ENCODE measurements at places on chromosomes 3 and 15.

DNA sequence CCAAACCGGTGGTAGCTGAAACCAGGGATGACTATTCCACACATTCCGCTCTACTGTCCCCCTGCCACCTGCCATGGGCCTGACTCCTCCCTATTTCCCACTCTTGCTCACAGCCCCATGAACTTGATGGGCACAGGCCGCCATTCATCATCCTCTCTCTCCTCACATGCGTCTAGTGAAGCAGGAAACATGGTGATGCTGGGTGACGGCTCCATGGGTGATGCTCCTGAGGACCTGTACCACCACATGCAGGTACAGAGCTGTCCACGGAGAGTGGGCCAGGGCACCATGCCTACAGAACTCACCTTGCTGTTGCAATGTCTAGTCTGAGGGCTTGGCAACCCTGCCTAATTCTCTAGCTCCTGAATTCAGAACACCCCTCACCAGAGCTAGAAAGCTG is 23.3 kb upstream of the MANF start:
- no peak for DNase-seq

GRCh38 chr3:151178208-151178845 is 24.7 kb downstream of the GPR171 start:
- no peak for DNase-seq

DNA sequence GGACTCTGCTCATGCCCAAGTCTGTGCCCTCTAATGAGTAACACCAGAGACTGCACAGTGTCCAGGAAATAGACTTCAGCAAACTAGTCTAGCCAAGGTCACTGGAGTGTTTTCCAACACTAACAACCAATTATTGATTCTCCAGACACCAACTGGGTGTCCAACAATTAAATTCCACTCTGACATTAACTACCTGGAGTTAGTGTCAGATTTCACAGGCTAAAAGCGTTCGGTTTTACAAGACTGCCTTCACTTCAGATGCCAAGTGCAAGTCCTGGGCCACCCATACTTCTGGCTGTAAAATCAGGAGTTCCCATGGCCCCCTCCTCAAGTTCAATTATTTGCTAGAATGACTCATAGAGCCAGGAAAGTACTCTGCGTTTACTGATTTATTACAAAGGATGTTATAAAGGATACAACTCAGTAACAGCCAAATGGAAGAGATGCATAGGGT is 20.8 kb upstream of the CFAP161 start:
- no peak for DNase-seq

GRCh38 chr3:53753518-53754183 is 92.6 kb downstream of the CHDH start:
- peak; percentile 51 for DNase-seq

DNA sequence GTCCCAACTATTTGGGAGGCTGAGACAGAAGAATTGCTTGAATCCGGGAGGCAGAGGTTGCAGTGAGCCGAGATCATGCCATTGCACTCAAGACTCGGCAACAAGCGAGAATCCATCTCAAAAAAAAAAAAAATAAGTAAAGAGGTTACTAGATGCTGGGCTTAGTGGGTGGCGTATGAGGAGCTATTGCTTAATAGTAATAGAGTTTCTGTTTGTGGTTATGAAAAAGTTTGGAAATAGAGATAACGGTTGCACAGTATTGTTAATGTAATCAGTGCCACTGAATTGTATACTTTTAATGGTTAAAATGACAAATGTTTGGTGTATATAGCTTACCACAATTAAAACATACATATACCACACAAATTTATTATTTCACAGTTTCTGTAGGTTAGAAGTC is 14.7 kb upstream of the HHATL start:
- DNase-seq, result no peak

GRCh38 chr3:194136519-194137007 is 615 bp downstream of the HES1 start:
- DNase-seq, result no peak

- DNase-seq, result no peak
Measured at GRCh38 chr15:85976986-85977385, 102.7 kb upstream of the AGBL1 start.

DNA sequence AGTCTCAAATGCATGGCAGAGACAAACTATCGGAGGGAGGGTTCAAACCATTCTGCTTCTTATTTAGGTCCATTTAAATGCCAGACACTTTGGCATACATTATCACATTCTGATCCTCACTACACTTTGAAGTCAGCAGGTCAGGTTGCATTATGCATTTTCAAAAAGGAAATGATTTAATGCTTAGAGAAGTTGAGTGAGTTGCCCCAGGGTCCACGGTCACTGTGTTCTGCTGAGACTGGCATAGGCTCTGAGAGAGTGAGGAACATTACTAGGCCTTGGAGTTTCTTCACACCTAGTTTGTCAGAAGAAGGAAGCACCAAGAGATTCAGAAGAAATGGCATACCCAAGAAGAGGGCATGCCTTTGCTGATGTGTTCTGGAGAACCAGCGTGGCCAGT is 46.3 kb upstream of the ACAN start:
- DNase-seq, result no peak

DNA sequence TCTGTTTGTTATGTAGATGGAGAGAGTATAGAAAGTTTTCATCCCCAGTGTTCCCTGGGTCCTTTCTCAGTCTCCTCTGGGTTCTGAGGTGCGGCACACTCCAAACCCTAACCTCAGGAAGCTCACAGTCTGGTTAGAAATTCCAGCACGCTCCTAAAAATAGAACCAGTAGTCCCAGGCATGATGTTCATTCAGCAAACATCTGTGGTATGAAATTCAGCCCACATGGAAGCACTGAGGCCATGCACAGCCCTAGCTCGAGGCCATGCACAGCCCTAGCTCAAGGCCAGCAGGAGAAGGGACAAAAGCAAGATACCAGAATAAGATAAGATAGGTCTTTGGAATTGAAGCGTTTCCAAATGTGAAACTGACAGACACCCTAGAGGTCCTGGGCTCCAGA is 82.3 kb upstream of the OXTR start:
- DNase-seq, result no peak

- no peak for DNase-seq
Measured at GRCh38 chr3:149299938-149300801, 33.3 kb downstream of the TM4SF18 start.

- no peak for DNase-seq
Measured at GRCh38 chr15:79973456-79974195, 2.6 kb upstream of the BCL2A1 start.

- no peak for DNase-seq
Measured at GRCh38 chr3:50537421-50538129, 30.0 kb downstream of the C3orf18 start.

GRCh38 chr15:101055411-101055810 is 136.3 kb downstream of the LRRK1 start:
- DNase-seq, result no peak

DNA sequence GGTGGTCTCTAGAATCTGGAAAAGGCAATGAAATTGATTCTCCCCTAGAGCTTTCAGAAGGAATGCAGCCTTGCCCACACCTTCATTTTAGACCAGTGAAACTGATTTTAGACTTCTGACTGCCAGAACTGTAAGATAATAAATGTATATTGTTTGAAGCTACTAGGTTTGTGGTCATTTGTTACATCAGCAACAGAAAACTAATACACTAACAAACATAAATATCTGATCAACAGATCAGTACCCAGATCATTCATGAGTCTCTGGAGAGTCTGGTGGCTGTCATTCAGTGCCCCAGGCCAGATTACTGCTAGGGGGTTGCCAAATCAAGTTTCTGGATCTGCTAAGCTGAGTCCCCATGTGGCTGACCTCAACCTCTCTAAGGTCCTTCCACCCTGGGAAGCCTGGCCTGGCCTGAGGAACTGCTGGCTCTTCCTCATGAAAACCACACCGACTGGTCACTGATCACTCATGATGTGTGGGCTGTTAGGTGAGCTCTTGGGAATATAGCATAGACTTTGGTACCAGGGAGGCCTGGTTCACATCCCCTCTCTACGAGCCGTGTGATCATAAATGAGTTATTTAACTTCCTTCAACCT is 11.1 kb upstream of the LACTB start:
- DNase-seq, result no peak

GRCh38 chr15:86743283-86743903 is 663.7 kb downstream of the AGBL1 start:
- no peak for DNase-seq

DNA sequence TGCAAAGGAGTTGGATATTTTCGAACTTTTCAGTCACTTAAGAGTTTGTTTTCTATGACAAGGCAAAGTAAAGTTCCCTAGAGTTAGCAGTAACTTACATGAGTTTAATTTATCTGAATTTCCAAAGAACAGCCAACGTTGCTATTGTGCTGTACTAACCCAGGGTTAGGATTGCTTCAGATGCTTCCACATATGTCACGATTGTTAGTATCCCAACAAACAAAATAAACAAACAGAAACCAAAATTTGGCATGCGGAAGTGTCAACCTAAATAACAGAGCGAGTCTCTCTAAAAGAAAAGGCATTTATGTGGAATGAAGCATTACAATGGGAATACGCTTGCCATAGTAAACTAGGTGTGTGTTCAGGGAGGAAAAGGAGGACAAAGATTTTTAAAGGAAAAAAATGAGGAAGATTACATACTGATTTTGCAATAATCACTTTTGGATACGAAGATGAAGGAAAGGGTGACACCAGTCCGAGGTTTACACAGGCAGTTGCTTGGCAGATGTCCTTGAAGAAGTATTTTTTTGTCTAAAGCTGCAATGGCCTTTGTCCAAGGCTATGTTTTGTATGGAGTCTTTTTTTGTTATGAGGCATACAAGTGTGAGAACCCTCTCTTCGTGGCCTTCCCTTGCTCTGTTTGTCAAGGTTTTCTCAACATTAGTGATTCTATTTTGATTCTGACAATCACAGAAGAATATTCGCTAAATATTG is 267.9 kb downstream of the GABRG3 start:
- no peak for DNase-seq

DNA sequence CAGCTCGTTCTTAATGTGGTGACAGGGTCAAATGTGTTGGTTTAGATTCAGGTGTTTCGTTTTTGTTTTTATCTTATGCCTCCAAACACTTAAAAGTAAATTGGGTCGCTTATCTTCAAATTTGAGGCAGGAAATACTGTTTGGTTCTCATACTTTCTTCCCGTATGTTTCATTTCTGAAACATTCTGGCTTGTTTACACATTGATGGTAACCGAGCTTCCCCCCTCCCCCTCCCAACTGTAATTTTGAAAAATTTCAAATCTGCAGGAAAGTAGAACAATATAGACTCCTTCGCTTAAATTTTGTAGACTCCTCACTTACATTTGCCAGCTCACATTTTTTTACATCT is 64.9 kb downstream of the CMTM8 start:
- DNase-seq, result no peak

DNA sequence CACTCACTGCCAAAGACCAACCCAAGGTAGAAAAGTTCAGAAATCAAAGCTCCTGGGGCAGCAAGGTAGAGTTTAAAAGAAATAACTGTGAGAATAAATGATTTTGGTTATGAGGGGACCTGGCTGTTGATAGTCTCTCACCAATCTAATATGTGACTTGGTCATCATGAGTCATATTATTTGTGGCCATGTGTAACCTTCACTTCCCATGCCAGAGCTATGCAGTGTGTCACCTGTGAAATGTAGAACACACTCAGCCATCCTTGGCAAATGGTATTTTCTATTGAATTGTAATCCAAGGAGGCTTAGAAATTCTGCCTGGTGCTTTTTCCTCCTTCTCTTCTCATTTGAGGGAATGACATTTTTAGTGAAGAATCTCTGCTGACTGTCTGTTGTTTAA is 184.2 kb upstream of the STAC start:
- DNase-seq, result no peak

- DNase-seq, result no peak
Measured at GRCh38 chr3:123140550-123140949, 61.2 kb upstream of the SEC22A start.

GRCh38 chr15:73165844-73166243 is 113.6 kb downstream of the NEO1 start:
- DNase-seq, result no peak

Measured in GM06990 (cell line).